Fibroblast of villous mesenchyme (primary cell): ENCODE measurements at places on chromosomes 5 and 9.
A peak's percentile ranks its signal among the peaks of the same experiment; 100 is the strongest.

DNA sequence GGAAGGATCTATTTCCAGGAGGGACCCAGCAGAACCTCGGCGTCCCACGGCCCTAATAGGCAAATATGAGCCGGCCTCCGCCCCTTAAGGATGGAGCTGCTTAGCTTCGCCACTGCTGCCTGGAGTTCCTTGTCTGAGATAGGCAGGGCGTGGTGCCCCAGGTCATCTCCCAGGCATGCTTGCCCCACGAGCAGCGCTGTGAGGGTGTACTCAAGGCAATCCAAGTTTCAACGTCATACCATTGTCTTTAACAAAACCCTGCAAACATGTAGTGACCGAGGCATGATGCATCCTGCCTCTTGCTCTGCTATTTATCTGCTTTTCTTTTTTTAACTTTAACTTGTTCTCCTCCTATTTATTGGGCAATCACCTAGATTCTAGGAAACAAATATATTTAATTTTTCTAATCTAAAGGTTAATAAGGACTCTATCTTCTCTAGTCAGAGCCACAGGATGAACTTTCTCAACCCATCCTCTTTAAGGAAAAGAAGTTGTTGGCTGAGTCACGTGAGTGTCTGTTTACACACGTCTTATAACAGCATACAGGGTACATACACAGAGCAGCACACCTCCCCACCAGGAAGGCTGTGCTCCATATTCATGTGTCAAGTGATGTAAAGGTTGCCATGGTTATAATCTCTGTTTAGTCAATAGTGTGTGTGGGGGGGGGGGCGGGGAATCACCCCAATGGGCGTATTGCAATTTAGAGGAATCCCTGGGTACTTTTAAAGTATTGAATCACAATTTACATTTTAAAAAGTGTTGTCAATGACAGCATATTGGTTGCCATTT is 27.3 kb upstream of the ZSWIM6 start:
- peak; percentile 93 for DNase-seq

- DNase-seq: peak; percentile 40
Observed at GRCh38 chr5:78235289-78235688, 59.2 kb downstream of the AP3B1 start.

DNA sequence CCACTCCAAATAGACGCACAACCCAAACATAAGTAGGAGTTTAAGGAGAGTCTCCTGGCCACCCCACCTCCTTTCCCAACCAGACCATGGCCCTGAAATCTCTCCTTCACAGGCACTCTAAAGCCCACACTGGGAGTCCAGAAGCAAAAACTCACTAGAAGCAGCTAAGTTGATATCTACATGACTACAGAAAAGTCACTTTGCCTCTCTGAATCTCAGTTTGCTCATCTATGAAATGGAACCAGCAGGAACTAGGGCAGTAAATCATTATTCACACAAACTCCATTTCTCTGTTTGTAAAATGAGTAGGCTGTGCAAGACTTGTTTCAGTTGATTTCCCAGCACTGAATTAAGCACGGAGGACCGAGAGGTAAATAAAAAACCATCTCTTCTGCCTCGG is 4.1 kb upstream of the WWC1 start:
- no peak for DNase-seq

DNA sequence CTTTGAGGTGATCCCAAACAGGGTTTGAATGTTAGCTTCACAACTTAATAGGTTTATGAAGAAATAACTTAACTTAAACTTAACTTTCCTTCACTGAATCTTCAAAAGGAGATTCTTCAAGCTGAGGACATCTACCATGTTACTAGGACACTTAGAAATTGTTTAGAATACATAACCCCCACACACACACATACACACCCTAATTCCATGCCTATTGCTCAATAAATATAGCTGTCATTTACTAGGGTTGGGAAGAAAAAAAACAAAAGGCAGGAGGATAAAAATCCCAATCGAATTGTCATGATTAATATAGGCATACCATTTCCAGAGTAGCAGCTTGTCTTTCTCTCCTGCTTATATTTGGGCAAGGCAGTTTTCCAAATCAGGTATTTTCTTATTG is 68.3 kb downstream of the ALDH1A1 start:
- DNase-seq: no peak

DNA sequence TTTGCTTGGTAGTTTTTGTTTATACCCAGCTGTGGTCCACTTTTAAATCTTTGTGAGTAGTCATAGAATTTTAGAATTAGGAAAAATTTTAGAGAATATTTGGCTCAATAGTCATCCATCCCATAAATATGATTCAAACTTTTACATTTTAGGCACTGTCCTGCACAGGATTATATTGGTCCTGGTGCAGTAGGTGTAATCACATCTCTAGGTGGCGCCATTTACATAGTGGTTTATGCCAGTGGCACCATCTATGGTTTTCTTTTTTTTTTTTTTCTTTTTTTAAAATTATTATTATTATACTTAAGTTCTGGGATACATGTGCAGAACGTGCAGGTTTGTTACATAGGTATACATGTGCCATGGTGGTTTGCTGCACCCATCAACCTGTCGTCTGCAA is 260.7 kb upstream of the KCNN2 start:
- peak; percentile 63 for DNase-seq

DNA sequence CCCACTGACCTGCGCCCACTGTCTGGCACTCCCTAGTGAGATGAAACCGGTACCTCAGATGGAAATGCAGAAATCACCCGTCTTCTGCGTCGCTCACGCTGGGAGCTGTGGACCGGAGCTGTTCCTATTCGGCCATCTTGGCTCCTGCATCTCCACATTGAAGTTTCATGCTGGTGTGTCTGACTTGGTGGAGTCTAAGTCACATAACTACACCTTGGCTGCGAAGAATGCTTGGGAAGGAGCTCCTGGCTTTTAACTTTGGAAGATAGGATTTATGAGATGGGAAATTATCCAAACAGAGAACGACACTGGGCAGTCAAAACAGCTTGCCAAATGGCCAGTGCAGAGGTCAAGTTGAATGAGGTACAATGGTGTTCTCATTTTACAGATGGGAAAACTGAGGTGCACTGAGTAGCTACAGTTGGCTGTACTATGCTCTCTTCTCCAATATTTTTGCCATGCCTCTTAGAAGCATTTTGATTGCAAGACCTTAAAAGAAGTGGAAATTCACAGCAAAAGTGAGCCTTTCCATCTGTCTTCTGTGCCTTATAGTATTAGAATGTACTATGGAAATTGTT is 36.7 kb downstream of the CCDC192 start:
- no peak for DNase-seq

- DNase-seq: peak; percentile 70
Observed at GRCh38 chr9:132575005-132575609, 7.3 kb upstream of the BARHL1 start.

- DNase-seq: no peak
Observed at GRCh38 chr9:123620239-123620638, 264.2 kb downstream of the CRB2 start.

- DNase-seq: no peak
Observed at GRCh38 chr5:169139480-169140050, 161.4 kb downstream of the SLIT3 start.

- peak; percentile 95 for DNase-seq
Observed at GRCh38 chr5:138178516-138179276, at the start of the genes BRD8 and KIF20A. Gene BRD8, minus strand, starts transcription at chr5:138178630. Its CDS starts 16 bp downstream, at chr5:138178614. Gene KIF20A, plus strand, starts transcription at chr5:138179112. Its CDS starts 569 bp downstream, at chr5:138179681.

GRCh38 chr5:119328753-119329602 is 26.8 kb upstream of the TNFAIP8 start:
- DNase-seq: peak; percentile 98

GRCh38 chr5:143249851-143250250 is 153.6 kb downstream of the NR3C1 start:
- DNase-seq: no peak

DNA sequence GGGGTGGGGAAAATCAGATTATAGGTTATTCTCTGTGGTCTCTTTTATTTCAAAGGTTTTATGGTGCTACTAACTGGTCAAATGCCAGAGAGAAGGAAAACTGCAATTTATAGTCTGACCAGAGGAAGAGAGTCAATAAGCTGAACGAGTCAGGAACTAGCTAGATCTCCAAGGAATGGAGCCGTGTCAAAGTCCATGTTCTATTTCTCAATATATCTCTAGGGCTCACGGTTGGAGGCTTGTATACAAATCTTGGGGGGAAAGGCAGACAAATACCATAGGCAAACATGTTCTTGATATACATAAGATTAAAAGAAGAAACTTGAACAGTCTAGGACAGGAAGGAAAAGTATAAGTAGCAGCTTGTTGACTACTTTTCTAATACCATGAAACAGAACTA is 627.1 kb downstream of the PDE4D start:
- DNase-seq: no peak

- no peak for DNase-seq
Observed at GRCh38 chr5:18970000-18970399, 1018.0 kb downstream of the CDH18 start.

- no peak for DNase-seq
Observed at GRCh38 chr5:15683332-15683731, 183.4 kb downstream of the FBXL7 start.

GRCh38 chr5:121497176-121497575 is 354.5 kb upstream of the FTMT start:
- DNase-seq: no peak

GRCh38 chr5:37951946-37952721 is 112.3 kb upstream of the GDNF start:
- no peak for DNase-seq

GRCh38 chr9:70924895-70925547 is 196.4 kb downstream of the TRPM3 start:
- peak; percentile 84 for DNase-seq

GRCh38 chr5:88515881-88516819 is 247.5 kb upstream of the TMEM161B start:
- peak; percentile 43 for DNase-seq

DNA sequence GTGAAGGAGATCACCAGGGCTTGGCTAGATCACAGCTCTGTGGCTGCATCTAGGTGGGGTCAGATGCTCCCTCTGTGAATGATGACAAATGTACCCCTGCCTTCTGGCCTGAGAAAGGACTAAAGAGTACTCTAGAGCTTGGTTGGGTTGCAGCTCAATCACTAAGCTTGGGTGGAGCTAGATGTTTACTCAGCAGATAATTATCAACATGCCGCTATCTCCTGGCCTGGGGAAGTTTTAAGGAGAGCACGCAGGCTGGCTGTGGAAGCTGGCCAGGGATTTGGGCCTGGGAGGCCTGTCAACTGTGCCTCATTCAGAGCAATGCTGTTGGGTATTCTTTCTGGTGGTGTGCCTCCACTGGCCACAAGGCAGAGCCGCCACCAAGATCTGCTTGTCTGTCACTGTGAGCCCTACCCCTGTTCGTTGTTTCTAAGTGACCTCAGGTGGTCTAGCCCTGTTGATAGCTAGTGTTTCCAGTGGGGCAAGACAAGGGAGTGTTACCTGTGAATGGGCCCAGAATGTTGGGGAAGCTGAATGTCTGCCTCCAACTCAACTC is 181.7 kb downstream of the ADGRV1 start:
- DNase-seq: no peak

- DNase-seq: no peak
Observed at GRCh38 chr5:135450336-135450735, 1.8 kb downstream of the TIFAB start.

- no peak for DNase-seq
Observed at GRCh38 chr5:158609333-158610050, 490.2 kb downstream of the EBF1 start.

GRCh38 chr5:73749485-73750270 is 123.7 kb downstream of the ARHGEF28 start:
- peak; percentile 54 for DNase-seq

DNA sequence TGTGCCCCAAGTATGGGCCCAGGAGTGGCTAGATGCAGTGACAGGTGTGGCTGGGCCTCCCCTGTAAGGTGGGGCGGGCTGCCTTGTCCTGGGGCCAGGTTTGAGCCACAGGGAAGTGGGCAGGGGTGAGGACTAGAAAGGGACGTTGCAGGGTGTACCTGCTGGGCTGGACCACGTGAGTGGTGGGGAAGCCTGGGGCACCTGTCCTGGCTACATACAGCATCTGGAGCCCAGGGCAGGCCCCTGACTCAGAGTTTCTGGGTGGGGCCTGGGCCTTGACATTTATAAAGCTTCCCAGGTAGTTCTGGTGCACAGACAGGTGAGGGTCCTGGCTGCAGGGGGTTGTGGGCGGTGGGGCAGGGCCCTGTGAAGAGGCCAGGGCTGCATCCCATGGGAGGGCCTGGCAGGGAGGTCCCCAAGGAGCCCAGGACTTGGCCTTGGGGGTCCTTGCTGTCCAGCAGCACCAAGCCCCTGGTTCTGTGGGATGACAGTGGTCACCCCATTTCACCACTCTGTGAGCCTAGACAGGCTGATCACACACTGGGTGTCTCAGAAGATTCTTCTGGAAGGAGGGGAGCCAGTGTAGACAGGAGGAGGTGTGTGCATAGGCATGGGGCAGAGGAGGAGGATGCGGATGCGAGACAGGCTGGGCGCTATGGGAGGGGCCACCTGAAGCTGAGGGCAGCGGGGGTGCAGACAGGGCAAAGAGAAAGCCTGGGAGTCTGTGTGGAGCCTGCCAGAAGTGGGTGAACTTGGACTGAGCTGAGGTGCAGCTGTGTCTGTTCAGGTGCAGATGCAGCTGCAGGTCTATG is 94.0 kb downstream of the PHF2 start:
- DNase-seq: peak; percentile 15

DNA sequence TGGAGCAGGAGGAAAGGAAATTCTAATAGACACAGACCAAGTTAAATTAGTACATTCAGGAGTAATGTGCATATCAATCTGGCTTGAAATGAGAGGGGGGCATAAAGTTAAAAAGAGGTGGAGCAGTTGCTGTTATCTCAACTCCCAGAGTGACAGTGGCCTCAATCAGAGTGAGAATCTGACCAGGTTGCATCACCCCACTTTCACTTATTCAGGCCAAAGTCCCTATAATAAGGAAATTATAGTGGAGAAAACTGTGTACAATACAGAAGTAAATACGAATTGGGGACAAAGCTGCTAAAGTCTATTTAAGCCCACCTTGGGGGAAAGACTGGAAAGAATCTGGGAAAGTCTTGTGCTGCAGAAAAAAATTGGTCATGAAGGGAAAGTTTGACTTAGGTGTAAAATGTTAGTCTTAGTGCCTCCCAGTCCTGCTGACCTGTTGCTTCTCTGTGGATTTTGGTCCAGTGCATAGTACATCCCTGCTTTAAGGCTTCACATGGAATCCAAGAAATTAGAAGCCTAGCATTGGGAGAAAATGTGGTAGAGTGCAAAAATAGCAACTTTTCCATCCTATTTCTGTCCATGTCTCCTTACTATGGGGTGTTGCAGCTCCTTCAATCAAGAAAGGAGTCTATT is 27.9 kb downstream of the MROH2B start:
- DNase-seq: no peak

- DNase-seq: no peak
Observed at GRCh38 chr5:5800801-5801761, 378.6 kb downstream of the ICE1 start.

- no peak for DNase-seq
Observed at GRCh38 chr5:164332349-164333196, 827.2 kb downstream of the MAT2B start.
